Left ventricle myocardium superior (tissue), 1 donor: ENCODE measurements at places on chromosomes 3 and 15. TPM values are rescaled to one million over a fixed set of nuclear protein-coding genes. Genes with fewer than 3 reads are reported as not detected.

SLC24A5 gene
- not detected for total RNA-seq

EFCAB12 gene
- total RNA-seq: not detected

PLA1A gene
- total RNA-seq: 1.3 TPM

TNFAIP8L3 gene
- total RNA-seq: 4.9 TPM

SPATA12 gene
- total RNA-seq: not detected

ATP10A gene
- total RNA-seq: 1.2 TPM

EOMES gene
- 0.17 TPM for total RNA-seq

SLC22A14 gene
- total RNA-seq: not detected

PRR23B gene
- total RNA-seq: not detected

GPR176 gene
- total RNA-seq: 1.5 TPM

XYLB gene
- 0.45 TPM for total RNA-seq

GRCh38 chr3:16504242-16504641 lies 9.3 kb downstream of the RFTN1 start:
- DNase-seq: no peak

DNA sequence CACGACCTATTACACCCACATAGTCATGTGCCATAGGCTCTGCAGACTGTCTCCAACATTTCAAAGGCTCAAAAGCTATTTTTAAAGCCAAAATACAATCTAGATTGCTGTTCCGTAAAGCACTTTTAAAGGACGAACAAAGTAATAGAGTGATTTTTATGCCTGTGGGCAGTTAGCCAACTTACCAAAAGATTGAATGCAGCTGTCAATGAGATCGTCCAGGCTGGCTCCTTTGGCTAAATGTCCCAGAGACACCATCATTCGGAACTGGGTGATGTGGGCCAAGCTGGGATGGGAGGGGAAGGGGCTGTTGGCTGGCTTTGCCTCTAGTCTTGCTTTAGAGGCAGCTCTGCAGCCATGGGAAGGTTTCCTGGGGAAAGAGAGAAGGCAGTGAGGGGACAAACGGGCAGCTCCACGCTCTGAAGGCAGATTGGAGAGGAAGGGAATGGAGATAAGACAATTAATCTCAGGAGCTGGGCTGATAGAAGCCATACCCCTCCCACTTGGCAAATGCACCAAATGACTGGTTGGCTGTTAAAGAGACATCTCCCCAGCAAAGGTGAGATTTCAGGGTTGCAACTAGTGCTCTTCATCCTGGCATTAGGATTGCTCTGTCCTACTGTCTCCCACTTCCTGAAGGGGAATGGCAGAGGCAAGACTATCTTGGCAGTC lies 4.8 kb downstream of the RASGRP1 start:
- no peak for DNase-seq

GRCh38 chr15:58136731-58137130 lies 1.4 kb upstream of the AQP9 start:
- no peak for DNase-seq

GRCh38 chr3:69130689-69131088 lies 8.3 kb upstream of the LMOD3 start:
- DNase-seq: no peak

DNA sequence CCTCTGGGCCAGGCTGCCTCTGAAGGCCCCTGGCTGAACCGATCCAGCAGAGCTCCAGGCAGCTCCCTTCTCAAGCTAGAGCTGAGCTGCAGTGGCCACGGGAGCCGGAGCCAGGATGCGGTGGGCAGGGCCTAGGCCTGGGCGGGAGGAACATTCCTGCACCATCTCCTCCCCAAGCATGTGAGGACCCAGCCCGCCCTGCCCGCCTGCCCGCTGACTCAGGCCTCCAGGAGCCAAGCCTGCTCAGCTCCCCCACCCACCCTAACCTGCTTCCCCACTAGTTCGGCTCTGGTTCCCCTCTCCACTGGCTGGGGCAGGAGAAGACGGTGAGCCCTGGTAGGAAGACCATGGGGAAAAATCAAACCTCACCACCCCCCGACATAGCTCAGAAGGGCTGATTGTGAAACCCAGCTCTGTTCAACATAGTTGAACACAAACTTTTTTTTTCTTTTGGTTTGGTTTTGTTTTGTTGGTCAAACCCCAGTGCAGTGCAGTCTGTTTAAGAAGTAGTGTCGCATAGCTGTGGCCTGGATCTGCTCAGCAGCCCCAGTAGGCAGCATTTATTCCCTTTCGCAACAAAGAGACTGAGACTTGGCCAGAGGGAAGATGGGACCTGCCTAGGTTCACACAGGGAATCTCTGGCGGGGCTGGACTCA lies 13.5 kb downstream of the SNX33 start:
- DNase-seq: peak; percentile 89

GRCh38 chr3:61719278-61719977 lies 158.1 kb downstream of the PTPRG start:
- peak; percentile 44 for DNase-seq

- DNase-seq: no peak
Observed at GRCh38 chr3:53169045-53169831, 8.2 kb downstream of the PRKCD start.

- DNase-seq: no peak
Observed at GRCh38 chr15:101464256-101464998, 25.1 kb downstream of the PCSK6 start.

GRCh38 chr15:25838871-25839195 lies 24.3 kb downstream of the ATP10A start:
- DNase-seq: no peak

- DNase-seq: no peak
Observed at GRCh38 chr15:27730868-27731267, 368.2 kb downstream of the OCA2 start.

DNA sequence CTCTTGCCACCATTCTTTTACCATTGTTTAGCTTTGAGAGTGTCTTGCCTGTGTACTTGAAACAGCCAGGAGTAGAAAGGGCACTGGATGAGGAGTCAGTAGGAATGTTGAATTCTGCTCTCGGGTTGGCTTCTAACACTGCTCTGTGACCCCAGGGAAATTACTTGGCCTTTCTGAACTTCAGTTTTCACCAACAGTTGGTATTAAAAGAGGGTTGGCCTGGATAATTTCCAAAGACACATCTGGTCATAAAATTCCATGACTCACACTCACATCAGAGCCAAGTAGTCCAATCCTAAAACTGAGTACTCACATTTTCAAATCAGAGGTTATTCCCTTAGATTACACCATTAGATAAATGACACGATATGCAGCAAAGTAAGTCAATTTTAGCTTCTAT lies 141.6 kb downstream of the ECT2 start:
- DNase-seq: no peak

GRCh38 chr3:45691842-45692241 lies 2.6 kb downstream of the SACM1L start:
- DNase-seq: no peak

GRCh38 chr15:47206358-47206978 lies 510.8 kb upstream of the SEMA6D start:
- no peak for DNase-seq

- DNase-seq: no peak
Observed at GRCh38 chr3:101814835-101815234, 34.5 kb upstream of the NFKBIZ start.

DNA sequence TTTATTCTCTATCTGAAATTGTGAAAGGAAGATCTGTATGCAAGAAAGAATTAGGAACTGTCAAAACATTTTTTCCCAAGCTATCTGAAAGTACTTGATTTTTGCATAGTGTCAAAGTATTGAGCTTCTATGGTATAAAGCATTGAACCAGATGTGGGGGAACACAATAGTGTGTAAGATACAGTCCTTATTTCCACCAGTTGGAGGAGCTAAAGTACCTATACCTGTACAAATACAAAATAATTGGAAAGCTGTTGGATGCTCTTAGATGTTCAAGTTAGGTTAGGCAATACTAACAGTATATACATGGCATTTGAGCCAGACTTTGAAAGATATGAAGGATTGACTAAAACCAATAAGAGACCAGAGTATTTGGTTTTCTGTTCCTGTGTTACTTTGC lies 148.4 kb downstream of the B3GALNT1 start:
- no peak for DNase-seq

GRCh38 chr3:165549037-165549436 lies 288.2 kb downstream of the BCHE start:
- DNase-seq: no peak

- DNase-seq: no peak
Observed at GRCh38 chr3:130428871-130429712, 83.6 kb downstream of the COL6A5 start.

GRCh38 chr3:36416599-36416998 lies 36.3 kb downstream of the STAC start:
- no peak for DNase-seq

GRCh38 chr15:38557921-38558320 lies 6.7 kb downstream of the RASGRP1 start:
- DNase-seq: no peak

DNA sequence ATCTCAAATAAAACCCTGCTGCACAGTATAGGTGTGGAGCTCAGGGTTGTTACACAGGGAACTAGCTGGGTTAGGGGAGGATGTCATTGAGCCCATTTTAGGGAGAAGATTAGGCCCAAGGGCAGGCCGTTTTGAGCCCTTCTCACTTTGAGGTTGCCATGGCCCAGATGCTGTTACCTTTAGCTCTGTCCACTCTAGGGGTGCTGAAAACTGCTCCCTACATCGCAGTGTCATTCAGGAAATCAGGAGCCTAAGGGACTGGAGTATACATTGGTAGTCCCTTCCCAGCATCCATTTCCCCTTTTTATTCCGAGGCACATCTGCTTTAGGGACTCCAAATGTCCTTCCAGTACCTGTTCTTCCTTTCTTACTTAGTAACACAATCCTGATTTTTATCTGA lies 79.0 kb upstream of the SELENOK start:
- DNase-seq: no peak

DNA sequence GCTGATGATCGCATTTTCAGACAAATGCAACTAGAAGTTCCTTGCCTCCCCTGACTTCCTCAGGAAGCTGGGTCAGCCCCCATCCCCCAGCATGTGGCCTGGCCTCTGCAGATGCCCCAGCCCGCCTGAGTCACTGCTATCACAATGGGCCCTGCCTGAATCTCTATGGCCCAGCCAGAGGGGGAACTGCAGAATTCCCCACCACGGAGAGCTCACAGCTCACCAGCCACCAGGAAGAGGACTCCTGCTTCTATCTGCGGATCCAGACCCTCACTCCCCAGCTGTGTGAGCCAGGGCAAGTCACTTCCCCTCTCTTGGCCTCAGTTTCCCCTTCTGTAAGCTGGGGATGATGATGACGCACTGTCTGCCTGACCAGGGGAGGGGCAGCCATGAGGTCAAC lies 6.9 kb downstream of the PLXND1 start:
- peak; percentile 76 for DNase-seq

- no peak for DNase-seq
Observed at GRCh38 chr3:144548346-144548745, 576.7 kb downstream of the DIPK2A start.

DNA sequence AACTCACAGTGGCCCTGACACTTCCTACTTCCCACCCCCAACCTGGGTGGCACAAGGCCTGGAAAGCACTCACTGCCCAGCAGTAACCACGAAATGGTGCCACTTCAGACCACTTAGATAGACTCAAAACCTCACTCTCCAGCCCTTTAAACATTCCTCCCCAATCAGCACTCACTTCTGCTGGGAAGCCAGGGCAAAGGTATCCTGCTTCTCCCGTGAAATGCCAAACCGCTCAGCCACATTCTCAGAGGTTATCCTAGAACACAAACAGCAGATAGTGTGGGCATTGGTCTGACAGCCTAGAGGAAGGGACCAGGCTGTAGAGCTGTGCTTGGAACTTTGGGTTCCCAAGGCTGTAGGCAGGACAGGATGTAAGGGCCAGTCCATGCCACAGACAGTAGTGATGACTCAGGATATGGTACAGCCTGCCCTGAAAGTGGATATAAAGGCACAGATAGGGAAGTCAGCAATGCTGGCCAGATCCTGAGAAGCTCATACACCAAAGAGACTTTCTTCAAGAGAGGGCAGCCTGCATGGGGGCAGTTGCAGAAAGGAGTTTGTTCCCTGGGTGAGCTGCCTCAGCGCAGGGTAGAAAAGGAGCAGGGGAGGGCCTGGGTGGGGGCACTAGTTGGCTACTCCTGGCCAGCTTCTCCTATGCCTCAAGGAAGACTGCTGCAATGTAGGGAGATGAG lies 9.2 kb downstream of the ACAA1 start:
- peak; percentile 32 for DNase-seq

DNA sequence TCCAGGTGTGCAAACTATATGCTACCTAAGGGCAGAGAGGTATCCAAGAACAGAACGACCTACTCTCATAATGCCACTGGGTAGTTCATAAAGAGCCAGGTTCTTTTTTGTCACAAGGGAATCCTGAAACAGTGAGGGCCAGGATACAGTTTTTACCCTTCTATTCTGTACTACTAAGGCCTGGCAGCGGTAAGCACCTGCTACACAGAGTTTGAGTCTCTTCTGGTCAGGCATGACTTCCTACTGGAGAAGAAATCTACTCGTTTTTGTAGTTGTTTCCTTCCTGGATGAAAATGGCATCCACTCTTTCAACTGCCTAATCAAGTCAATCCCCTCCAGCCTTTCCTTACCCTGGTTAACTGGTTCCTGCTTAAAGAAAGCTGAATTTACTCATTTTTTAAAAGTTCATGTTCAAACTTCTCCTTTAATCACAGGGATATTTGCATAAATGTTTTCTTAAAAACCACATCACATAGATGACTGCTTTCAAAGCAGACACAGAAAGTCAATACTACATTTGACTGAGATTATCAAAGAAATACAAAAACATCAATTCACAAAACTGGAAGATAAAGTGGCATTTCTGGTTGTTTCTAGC lies 40.0 kb downstream of the MAP4 start:
- no peak for DNase-seq

DNA sequence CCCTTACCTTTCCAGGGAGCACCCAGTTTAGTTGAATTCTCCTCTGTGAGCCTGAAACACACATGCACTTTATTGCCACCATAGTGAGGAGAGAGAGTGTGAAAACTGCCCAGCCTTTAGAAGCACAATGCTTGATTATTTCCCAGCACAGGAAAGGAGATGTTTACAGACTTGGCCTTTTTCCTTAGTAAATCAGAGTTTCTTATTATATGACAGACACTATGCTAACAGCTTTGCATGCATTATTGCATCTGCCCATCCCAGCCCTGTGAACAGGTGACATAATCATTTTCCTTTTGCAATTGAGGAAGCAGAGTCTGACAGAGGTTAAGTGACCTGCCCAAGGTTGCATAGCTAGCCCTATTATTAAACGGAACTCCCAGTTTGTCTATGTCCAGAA lies 36.5 kb downstream of the CAPN3 start:
- DNase-seq: no peak

DNA sequence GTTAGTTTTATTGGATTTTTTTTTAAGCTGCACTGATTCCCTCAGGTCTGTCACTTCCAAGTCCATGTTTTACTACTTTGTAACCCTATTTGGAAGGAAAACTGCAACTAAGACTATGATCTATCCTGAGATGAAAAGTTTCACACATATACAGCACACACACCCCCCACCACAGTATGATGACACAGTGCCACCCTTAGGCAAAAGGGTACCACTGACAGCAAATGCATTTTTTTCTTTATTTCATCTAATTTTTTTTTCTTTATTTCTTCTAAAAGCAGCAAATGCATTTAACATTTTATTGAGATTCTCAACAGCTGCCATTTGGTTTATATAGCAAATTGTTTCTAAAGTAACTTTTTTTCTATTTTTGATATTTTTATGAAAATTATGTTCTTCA lies 21.2 kb downstream of the NGRN start:
- no peak for DNase-seq

DNA sequence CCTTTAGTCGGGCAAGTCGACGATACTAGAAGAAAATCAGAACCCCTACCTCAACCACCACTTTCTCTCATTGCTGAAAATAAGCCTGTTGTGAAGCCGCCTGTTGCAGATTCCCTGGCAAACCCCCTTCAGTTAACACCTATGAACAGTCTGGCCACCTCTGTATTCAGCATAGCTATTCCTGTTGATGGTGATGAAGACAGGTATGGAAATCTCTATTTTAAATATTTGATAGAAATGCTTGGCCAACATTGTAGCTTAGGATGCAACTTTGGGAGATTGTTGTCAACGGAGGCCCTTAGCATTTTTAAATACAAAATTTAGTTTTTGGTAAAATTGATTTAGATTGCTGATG lies 3.0 kb downstream of the TSC22D2 start:
- no peak for DNase-seq
